ENCODE measurements at places on chromosomes 12 and 14. TPM values are rescaled to one million over a fixed set of nuclear protein-coding genes. Genes with fewer than 3 reads are reported as not detected.

Gene TIGAR
- 13.6 TPM for total RNA-seq

Gene KLRC2
- total RNA-seq, result not detected

Gene PLA2G1B
- not detected for total RNA-seq

GRCh38 chr12:1884651-1885050 lies 33.8 kb downstream of the CACNA2D4 start:
- DNase-seq, result no peak

DNA sequence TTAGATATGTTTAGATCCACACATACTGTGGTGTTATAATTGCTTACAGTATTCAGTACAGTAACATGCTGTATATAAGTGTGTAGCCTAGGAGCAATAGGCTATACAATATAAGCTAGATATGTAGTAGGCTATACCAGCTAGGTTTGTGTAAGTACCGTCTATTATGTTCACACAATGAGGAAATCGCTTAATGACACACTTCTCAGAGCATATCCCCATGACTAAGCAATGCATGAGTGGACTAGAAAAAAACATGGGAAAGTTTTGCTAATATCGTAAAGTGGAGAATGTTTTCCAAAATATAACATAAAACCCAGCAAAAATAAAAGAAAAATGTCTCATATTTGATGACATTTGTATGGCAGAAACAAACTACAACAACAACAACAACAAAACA lies 27.3 kb downstream of the AKAP3 start:
- no peak for DNase-seq

GRCh38 chr14:65824285-65824977 lies 411.9 kb downstream of the FUT8 start:
- DNase-seq, result no peak

DNA sequence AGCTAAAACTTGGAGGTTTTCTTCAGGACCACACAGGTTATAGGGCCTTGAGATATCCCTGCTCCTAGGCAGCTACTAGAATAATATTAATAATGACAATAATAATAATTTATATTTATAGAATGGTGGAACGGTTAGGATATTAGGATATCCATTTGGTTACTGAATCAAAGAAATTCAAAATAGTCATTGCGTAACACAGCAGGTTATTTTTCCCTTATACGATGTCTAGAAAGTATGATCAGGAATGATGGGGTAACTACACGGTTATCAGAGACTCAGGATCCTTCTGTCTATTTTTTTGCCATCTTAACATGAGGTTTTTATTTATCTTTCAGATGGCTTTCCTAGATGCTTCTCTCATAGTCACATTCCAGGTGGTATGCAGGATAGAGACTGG lies 39.0 kb downstream of the NEUROD4 start:
- DNase-seq, result no peak

GRCh38 chr12:22110176-22110575 lies 64.2 kb downstream of the CMAS start:
- DNase-seq, result no peak

DNA sequence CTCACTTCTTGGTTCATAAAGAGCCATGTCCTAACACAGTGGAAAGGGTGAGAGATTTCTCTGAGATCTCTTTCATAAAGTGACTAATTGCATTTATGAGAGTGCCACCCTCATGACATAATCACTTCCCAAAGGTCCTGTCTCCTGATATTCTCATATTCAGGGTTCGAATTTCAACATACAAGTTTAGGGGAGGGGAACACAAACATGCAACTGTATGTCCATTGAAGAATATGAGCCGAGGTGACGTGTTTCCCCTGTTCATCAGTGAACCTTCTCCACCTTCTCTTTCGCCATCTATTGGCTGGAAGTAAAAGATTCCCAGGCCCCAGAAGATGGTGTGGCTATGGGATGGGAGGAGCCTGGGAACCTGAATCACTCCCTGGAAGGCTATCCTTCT lies 354.2 kb upstream of the ATP2B1 start:
- no peak for DNase-seq

GRCh38 chr14:61759878-61760277 lies 2.3 kb upstream of the SNAPC1 start:
- no peak for DNase-seq

GRCh38 chr12:121017966-121018491 lies 1.7 kb upstream of the C12orf43 start:
- DNase-seq, result no peak

DNA sequence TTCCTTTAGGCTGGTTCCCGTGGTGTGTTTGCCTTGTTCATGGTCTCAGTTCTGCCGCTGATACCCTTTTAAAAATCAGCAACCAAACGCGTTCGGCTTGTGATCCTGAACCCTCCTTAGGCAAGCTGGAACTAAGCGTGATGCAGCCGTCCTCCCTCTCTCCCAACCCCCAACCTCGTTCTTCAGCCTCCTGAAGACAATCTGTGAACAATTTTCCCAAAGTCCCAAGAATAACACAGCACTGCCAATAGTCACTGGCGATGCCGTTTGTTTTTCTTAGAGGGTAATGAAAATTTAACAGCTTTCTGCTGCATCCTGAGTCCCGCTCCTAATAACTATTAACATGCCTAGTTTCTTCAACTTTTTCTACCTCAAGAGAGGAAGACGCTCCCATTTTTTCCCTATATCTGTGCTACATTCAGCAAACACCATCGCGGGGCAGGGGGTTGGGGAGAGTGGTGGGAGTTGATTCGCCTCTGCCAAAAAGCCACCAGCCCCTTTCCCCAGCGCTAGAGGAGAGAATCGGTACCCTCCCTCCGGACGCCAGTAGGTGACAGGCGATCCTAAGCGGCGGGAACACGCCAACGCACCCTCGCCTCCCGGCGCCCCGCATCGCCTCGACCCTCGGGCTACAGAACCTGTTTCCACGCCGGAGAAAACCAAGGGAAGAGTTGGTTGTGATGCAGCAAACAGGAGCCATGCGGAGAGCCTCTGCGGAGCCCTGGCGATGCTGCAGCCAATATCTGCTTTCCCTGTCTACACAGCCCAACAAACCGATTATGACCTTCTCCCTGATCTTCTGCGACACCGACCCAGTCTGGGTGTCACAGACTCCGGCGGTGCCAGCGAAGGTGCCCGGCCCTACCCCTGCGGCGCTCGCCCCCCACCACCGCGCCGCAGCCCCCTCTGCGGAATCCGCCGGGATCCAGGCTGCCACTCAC lies 752 bp downstream of the PRICKLE1 start:
- DNase-seq, result peak; percentile 50

DNA sequence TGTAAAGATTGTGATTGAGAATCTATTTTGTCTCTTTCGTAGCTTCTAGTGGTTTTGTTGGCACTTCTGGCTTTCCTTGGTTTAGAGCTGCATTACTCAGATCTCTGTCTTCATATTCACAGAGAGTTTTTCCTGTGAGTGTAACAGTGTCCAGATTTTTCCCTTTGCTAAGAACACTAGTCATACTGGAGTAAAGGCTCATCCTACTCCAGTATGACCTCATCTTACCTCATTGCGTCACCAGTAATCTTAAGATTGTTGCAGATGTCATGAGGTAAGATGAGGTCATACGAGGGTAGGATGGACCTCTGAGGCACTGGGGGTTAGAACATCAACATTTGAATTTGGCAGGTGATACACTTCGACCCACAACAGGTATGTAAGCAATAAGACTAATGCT lies 461.2 kb downstream of the FLRT2 start:
- DNase-seq, result no peak

GRCh38 chr12:103268831-103269514 lies 226.8 kb downstream of the C12orf42 start:
- no peak for DNase-seq

GRCh38 chr12:52308806-52309425 lies 12.3 kb downstream of the KRT83 start:
- DNase-seq, result no peak
